Forelimb muscle (tissue), 1 donor: ENCODE measurements at places on chromosomes 2 and 18. TPM values are rescaled to one million over a fixed set of nuclear protein-coding genes. Genes with fewer than 3 reads are reported as not detected.

BUB1 gene
- polyA plus RNA-seq, result 7.1 TPM

GAREM2 gene
- 3.9 TPM for polyA plus RNA-seq

PFN4 gene
- polyA plus RNA-seq, result 0.94 TPM

DNA sequence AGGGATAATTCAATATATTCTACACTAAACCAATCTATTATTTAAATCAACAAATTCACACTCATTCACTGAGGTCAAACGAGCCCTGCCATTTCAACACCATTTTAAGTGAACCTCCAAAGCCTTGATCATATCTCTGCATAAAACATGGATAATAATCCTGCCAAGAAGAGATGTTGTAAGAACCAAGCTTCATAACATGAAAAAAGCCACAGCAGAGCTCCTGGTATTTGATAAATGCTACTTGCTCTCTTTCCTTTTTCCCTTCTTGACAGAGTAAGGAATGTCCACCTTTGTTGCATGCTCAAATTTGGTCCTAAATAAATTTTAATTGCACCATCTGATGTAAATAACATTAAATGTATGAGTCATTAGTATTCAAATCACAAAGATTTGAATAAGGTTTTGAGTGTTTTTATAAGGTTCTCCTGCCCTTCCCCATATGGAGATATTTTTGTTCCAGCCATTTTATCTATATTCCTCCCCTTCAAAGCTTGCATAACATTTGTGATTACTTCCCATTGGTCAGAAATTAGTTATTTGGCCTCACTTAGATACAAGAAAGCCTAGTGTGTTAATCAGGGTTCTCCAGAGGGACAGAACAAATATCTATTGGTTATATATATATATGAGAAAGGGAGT is 318.8 kb downstream of the RND3 start:
- DNase-seq, result no peak

- no peak for DNase-seq
Observed at GRCh38 chr2:194696690-194697089, 960.3 kb upstream of the SLC39A10 start.

- no peak for DNase-seq
Observed at GRCh38 chr18:22385718-22386117, 32.0 kb downstream of the CTAGE1 start.

DNA sequence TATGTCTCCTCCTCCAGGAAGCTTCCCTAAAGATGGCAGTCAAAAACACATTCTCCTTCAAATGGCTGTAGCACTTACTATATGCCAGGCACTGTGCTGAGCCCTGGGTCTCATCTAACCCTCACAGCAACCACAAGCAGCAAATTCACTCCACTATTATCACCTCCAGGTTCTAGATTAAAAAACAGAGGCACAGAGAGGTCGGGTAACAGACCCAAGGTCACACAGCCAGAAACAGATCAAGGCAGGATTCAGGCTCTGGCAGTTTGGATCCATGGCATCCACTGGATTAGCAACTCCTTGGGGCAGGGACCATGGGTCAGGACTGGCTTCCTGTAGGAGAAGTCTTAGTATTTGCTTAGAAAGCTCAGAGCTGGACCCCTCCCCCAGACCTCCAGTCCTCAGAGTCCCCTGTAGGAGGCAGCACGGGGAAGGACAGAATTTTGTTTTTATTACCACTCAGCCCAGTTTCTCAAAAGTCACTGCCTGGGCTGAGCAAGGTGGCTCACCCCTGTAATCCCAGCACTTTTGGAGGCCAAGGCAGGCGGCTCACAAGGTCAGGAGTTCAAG is 34.4 kb downstream of the ZFP36L2 start:
- DNase-seq, result no peak

DNA sequence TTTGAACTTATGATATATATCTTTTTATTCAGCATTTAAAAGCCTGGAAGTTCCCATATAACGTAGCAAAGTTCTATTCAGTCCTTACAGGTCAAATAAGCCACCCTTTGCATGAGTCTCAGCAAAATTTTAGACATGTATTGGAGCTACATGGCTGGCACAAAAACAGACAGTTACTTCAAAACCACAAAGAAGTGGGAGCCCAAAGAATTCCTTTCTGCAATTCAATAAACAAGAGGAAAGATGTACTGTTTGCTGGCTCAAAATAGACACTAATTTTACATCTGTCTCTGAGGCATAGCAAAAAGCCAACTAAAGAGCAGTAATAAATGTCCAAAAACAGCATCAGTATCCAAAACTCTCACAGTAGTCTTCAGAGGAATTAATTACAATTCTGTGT is 87.0 kb downstream of the ZEB2 start:
- DNase-seq, result no peak

GRCh38 chr2:216560838-216561270 is 62.2 kb downstream of the RPL37A start:
- DNase-seq, result no peak

DNA sequence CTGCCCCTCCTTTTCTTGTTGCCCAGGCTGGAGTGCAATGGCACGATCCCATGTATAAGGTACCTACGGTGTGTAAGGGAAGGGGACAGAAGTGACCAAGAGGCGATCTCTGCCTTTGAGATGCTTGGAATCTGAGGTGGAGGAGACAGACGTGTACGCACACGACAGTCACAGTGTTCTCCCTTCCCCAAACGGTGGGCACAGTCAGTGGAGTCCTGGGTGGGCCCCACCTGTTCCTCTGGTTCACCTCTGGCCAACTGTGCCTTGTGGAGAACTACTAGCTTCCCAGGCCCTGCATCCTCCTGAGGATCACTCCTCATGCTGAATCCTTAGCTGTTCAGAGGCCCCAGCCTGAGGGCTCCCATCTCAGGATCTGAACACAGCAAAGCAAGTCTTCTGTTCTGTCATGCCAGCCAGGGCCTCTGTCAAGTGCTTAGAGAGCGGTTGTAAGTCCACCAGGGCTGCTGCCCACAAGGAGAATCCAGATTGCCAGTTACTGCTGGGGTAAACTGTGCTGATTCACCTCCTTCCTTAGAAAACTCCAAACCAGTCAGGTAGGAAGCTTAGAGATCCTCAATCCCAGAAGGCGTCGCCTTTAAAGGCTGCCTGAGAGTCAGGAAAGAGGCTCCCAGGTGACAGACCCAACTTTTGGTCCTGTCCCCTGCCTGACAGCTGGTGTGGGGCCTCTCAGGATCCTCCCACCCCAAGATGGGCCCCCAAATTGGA is 1.6 kb downstream of the SLC35F6 start:
- DNase-seq, result no peak

GRCh38 chr2:73952499-73953446 is 26.1 kb downstream of the DGUOK start:
- no peak for DNase-seq

DNA sequence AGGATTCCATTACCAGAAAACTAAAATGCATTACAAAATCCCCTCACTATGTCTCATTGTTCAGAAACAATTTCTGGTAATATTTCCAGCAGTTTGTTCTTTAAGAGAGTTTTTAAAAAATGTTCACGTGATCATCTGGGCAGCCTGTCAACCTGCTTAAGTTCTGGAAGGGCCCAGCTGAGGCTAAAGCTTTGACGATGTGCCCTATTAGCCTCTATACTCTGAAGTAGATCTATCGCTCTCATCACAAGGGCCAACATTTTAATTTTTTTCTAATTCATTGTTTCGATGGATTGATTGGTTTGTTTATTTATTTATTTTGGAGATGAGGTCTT is 205.8 kb downstream of the PRKCE start:
- DNase-seq, result peak; percentile 67
